Cortex of kidney (tissue), 1 donor: ENCODE measurements at places on chromosomes 3 and 15.

GRCh38 chr15:59622289-59622688 lies 10.7 kb downstream of the GCNT3 start:
- no peak for DNase-seq

DNA sequence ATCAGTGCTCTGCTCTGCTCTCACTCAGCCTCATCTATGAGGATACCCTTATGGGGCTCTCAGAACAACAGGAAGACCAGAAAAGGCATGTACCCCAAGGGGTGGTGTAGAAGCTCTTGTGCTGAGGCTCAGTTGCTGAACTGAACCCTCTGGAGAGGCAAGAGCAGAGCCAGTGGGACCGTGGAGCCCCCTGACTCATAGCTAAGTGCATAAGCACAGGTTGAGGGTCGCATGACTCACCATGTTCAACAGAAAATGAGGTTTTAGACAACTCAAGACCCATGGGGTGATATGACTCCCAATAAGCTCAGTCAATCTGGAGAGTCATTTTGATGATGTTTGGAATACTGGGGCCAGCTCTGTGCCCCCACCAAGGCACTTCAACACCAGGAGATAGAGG lies 37.3 kb downstream of the CRYGS start:
- no peak for DNase-seq

DNA sequence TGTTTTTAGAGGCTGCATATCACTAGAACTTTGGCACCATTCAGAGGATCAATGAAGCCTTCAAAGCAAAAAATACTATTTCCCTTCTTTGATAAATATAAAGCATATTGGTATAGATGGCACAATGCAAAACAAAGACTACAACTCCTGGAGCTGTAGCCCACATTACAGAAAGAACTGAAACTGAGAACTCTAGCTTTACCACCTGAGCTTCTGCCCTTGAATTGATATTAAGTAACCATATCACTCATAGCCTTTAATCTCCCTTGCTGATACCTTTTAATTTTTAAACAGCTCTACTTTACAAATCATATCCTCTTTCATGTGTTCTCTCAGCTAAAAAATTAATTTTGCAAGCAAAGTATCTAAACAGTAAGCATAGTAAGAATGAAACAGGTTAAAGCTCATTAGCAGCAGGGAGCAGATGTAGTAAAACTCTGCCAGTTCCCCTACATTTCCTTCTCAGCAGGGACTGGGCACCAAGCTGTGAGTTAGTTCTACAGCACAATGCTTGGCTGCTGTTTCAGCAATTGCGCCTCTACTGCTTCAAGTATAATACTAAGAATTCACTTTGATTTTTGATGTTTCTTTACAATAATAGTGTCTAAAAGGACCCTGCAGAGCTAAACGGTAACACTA lies 97.9 kb upstream of the NANOGP8 start:
- no peak for DNase-seq

DNA sequence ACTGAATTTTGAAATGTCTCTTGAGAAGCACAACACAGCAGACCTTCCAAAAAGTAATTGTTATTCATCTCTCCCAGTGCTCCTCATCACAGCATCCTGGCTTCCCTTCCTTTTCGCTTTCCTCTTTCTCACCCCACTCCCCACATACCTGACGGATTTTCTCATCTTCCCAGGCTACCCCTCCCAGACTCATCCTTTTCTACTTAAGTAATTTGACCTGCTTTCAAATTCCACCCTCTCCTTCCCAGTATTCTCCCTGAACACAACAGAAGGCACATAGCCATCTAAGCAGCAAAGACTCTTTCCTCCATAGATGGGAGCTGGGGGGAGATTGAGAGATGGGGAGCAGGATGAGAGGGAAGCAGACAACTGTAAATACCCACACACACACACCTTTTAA lies 187.1 kb upstream of the STT3B start:
- no peak for DNase-seq

- DNase-seq = no peak
Measured at GRCh38 chr15:77616072-77616471, 16.6 kb downstream of the LINGO1 start.

GRCh38 chr3:155112661-155113389 lies 32.7 kb downstream of the MME start:
- DNase-seq = no peak

DNA sequence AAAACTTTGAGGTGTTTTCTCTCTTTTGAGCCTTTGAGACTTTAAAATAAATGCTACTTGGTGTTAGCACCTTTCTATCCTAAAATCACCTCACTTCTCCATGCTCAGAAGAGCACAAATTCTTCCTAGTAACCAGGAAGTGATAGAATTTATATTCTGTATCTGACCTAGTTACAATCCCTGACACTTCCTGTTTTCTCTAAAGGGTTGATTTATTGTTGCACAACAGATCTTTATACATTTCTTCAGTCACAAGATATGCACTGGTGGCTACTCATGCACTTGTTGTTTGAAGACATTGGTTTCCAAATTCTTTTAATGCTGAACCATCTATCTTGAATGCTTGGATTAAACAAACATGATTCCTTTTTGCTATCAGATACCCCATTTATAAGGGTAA lies 47.2 kb upstream of the CNTN3 start:
- no peak for DNase-seq

GRCh38 chr3:166435469-166436057 lies 598.3 kb upstream of the BCHE start:
- no peak for DNase-seq

GRCh38 chr15:58840048-58840447 lies 68.9 kb downstream of the MINDY2 start:
- no peak for DNase-seq

DNA sequence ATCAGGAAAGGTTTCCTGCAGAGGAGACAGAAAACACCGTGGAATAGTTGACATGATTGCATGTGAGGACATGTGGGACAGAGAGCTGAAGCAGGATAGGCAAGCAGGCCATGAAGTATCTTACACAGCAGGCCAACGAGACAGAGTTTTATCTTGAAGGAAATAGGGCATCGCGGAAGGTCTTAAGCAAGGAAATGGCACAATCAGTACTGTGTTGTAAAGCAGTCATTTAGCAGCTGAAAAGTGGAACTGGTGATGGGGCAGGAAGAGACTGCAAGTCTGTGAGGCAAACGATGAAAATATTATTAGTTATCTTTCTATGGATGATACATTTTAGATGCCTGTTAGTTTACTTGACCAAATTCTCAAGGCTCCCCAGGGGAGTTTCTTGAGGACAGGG lies 535.1 kb downstream of the SOX2 start:
- DNase-seq = no peak

DNA sequence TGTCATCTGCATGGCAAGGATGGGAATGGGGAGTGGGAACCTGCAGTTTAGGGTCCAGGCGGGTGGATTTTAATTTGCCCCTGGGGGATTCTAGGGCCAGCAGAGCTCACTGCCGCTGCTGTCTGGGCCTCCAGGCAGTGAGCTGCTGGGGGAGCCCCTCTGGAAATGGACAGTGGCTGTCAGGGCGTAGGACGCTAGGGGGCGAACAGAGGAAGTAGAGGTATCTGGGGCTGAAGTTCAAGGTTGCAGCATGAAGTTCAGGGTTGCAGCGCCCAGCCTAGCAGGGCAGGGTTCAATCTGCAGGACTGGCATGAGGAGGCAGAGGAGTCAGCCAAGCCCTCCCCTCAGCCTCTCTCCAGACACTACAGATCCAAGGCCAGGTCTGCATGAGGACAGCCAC lies 49.5 kb downstream of the APBA2 start:
- no peak for DNase-seq

DNA sequence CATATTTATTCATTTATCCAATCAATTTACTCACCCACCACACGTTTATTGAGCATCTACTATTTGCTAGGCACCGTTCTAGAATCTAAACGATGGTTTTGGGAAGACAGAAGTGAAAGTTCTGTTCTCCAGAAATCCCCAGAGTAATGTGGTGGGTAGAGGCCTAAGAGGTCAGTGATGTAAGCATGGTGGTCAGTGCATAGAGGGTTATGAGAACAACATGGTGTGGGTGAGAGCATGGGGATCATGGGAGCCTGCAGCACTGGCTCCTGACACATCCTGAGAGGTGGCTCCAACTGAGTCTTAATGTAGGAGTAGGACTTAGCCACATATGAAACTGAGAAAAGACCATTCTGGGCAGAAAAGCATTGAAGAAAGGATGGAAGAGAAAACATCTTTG lies 85.3 kb upstream of the TNFAIP8L3 start:
- no peak for DNase-seq

DNA sequence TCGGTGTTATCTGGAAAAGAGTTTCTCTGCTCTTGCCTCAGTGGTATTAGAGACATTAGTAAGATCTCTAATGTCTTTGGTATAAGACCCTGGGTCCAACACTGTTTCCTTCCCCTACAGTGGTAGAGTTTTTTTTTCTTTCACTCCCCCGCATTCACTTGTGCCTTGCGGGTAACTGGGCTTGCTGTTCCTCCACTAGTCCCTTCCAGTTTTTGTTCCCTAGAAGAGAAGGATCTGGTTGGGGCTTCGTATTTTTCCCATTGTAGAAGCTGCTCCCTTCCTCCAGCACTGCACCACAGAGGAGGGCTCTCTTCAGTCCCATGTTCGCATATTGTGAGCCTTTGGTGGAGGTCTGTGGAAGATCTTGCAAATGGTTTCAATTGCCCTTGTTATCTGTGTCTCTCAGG lies 13.7 kb downstream of the CTDSPL2 start:
- DNase-seq = no peak

GRCh38 chr3:94115482-94115881 lies 52.6 kb downstream of the NSUN3 start:
- DNase-seq = no peak

DNA sequence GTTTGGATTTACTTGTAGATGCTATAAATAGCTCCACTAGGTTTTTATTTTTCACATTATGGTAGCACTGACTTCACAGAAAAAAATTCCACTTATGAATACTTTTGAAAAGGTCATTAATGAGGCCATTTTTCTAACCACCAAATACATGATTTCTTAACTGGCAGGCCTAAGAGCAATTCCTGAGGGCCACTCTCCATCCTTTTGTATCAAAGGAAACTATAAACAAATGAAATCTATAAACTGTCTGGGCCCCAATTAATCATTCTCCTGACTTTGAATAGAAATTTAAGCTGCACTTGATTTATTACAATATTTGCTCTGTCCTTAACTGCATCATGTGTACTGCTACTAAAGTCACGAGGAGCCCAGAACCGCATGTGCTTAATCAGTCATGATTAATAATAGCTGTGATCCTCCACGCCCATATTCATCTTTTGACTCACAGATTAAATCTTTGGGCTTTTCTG lies 25.1 kb upstream of the MTMR10 start:
- DNase-seq = no peak

GRCh38 chr3:57892423-57892822 lies 115.8 kb upstream of the FLNB start:
- DNase-seq = no peak

DNA sequence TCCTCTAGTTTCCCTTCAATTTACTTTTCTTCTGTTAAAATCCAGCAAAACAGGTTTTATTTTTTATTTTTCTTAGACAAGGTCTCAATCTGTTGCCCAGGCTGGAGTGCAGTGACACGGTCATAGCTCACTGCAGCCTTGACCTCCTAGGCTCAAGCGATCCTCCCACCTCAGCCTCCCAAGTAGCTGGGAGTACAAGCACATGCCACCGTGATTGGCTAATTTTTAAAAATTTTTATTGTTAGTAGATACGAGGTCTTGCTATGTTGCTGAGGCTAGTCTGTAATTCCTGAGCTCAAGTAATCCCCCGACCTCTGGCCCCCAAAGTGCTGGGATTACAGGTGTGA lies 41.6 kb downstream of the ILDR1 start:
- no peak for DNase-seq

DNA sequence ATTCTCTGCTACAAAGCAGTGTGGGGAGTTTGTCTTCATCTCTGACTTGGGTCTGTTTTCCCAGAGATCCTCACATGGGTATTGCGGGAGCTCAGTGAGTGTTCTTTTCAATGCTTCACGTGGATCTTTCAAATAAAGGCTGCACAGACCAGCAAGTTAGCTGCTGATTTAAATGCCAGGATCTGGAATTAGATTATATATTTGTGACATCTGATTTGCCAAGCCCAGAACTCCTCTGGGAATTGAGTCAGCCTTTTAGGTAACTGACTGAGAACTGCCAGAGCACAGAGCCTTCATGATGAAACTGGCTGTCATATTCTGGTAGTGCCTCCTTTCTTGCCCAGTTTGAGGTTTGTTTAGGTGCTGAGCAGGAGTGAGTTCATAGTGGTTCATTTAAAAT lies 14.7 kb downstream of the EDEM1 start:
- no peak for DNase-seq

- no peak for DNase-seq
Measured at GRCh38 chr3:184639351-184639750, 72.5 kb downstream of the MAGEF1 start.
